Effector memory CD4-positive, alpha-beta T cell (primary cell): ENCODE measurements at places on chromosomes 5 and 9.

DNA sequence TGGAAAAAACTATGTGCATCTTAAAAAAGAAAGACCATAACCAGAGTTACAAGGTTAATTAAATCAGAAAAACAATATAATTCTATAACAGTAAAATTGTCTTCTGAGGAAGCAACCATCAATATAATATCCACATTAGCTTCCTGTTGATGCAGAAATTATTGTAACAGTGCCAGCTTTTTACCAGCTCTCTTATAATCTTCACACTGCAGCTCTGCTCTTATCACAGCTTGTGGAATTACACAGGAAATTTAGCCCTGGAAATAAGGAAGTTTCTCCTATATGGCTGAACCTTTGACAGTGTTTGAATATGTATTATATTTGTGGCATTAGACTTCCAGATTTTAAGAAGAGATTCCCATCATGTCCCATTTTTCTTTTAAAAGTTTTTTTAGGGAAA, 49.1 kb upstream of the TEK start:
- peaks cover 4% of the 10 kb centered on the region for H3K36me3 ChIP-seq
- no peak for DNase-seq
- H3K4me3 ChIP-seq, result no peak overlapping the region
- H3K27me3 ChIP-seq, result no peaks in the 10 kb centered on the region
- H3K4me1 ChIP-seq, result no peaks in the 10 kb centered on the region

DNA sequence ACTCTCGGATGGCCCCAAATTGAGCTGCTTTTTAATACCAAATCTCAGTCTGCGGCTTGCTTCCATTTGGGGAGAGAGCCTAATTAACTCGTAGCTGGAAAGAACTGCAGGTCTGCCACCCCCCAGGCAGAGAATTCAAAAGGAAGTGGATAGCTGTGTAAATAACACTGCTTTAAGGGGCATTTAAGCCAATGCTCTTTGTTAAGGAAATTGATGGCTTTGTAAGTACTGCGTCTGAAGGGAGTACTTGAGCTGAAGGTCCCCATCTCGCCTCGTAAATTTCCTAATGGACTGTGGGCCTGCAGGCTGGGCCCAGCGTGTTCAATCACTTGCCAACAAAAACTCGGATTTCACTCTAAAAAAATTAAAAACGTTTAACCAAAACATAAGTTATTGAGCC, 132.7 kb downstream of the PAPPA start:
- DNase-seq, result no peak
- no peaks in the 10 kb centered on the region for H3K27me3 ChIP-seq
- no peak overlapping the region for H3K4me3 ChIP-seq
- H3K36me3 ChIP-seq, result no peaks in the 10 kb centered on the region
- no peaks in the 10 kb centered on the region for H3K4me1 ChIP-seq

GRCh38 chr5:119022017-119022745, 33.8 kb upstream of the DTWD2 start:
- no peaks in the 10 kb centered on the region for H3K4me1 ChIP-seq
- DNase-seq, result no peak
- H3K4me3 ChIP-seq, result no peak overlapping the region
- H3K36me3 ChIP-seq, result no peaks in the 10 kb centered on the region
- no peak overlapping the region for H3K27ac ChIP-seq

DNA sequence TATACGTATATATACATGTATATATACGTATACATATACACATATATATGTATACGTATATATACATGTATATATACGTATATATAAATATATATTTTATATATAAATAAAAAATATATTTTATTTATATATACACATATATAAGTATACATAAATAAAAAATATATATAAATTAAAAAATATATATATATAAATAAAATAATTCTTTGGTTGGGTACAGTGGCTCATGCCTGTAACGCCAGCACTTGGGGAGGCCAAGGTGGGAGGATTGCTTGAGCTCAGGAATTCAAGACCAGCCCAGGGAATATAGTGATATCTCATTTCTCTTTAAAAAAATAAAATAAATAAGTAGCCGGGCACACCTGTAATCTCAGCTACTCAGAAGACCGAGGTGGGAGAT, 155.0 kb downstream of the CDC42SE2 start:
- no peak for DNase-seq
- H3K27ac ChIP-seq, result no peak overlapping the region
- H3K4me3 ChIP-seq, result no peak overlapping the region
- peaks cover 10% of the 10 kb centered on the region for H3K4me1 ChIP-seq
- H3K36me3 ChIP-seq, result peaks cover 6% of the 10 kb centered on the region
- no peaks in the 10 kb centered on the region for H3K27me3 ChIP-seq

DNA sequence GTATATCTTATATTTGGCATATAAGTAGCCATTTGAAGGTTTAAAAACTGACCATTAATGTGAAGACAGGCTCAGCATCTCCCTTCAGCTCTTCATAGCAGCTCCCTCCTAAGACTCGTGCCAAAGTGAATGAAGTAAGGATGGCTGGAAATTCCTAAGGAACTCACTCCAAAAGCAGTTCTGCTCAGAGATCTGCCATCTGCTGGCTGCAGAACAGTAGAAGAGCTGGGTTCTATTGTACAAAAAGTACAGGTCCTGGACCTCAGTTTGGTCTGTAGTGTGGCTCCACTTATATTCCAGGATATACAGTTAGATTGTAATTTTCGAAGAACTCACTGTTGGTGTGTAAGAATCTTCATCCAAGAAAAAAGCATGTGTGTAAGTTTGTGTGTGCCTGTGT, 104.9 kb upstream of the RUSC2 start:
- no peaks in the 10 kb centered on the region for H3K36me3 ChIP-seq
- no peak for DNase-seq
- H3K4me3 ChIP-seq, result no peak overlapping the region
- no peaks in the 10 kb centered on the region for H3K4me1 ChIP-seq
- H3K27me3 ChIP-seq, result peaks cover 5% of the 10 kb centered on the region

- no peaks in the 10 kb centered on the region for H3K36me3 ChIP-seq
- no peaks in the 10 kb centered on the region for H3K27me3 ChIP-seq
- H3K27ac ChIP-seq, result no peak overlapping the region
- no peaks in the 10 kb centered on the region for H3K4me1 ChIP-seq
Measured at GRCh38 chr9:31248156-31248555, 1136.3 kb upstream of the ACO1 start.

DNA sequence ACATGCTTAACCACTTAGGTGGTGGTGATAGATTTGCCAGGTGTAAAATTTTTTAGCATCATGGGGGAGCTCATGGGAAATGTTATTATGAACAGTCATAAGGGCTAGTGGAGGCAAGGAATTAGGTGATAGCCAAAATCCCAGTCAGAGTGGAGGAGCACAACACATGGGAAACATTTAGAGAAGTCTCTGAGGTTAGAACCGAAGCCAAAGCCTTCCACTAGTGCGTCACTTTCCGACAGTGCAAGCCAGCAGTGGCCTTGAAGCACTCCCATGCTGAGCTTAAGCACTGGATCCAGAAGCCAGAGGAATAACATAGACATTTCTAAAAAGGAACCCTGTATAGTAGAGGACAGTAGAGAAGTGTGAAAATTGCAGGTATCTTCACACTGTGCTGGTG, 101.5 kb upstream of the SNX2 start:
- H3K4me1 ChIP-seq, result no peaks in the 10 kb centered on the region
- no peak overlapping the region for H3K4me3 ChIP-seq
- no peak overlapping the region for H3K27ac ChIP-seq
- H3K36me3 ChIP-seq, result no peaks in the 10 kb centered on the region
- no peak for DNase-seq

GRCh38 chr5:171478946-171479775, 59.7 kb downstream of the FGF18 start:
- no peak overlapping the region for H3K4me3 ChIP-seq
- H3K27ac ChIP-seq, result no peak overlapping the region
- H3K27me3 ChIP-seq, result no peaks in the 10 kb centered on the region
- no peaks in the 10 kb centered on the region for H3K36me3 ChIP-seq
- peaks cover 11% of the 10 kb centered on the region for H3K4me1 ChIP-seq
- no peak for DNase-seq

GRCh38 chr5:175060257-175060656, 335.9 kb downstream of the MSX2 start:
- H3K4me3 ChIP-seq, result peak overlapping the region; percentile 40
- no peak overlapping the region for H3K27ac ChIP-seq
- no peaks in the 10 kb centered on the region for H3K4me1 ChIP-seq
- no peaks in the 10 kb centered on the region for H3K27me3 ChIP-seq
- DNase-seq, result no peak

DNA sequence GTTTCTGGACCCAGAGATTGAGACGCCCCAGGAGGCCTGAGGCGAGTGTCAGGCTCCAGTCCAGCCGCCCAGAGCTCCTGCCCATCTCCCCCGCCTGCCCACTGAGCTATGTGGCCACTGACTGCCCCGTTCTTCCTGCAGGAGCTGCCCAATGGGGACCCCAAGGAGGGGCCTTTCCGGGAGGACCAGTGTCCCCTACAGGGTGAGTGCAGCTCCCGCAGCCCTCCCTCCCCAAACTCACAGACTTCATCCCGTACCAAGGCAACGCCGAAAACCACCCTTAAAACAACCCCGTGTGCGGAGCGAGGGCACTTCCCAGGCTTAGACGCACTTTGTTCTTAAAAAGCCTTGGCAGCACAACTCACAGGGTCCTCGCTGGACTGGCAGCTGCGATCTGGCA, 23.4 kb downstream of the NKD2 start:
- H3K27ac ChIP-seq, result no peak overlapping the region
- no peaks in the 10 kb centered on the region for H3K27me3 ChIP-seq
- DNase-seq, result no peak
- no peak overlapping the region for H3K4me3 ChIP-seq
- no peaks in the 10 kb centered on the region for H3K36me3 ChIP-seq

DNA sequence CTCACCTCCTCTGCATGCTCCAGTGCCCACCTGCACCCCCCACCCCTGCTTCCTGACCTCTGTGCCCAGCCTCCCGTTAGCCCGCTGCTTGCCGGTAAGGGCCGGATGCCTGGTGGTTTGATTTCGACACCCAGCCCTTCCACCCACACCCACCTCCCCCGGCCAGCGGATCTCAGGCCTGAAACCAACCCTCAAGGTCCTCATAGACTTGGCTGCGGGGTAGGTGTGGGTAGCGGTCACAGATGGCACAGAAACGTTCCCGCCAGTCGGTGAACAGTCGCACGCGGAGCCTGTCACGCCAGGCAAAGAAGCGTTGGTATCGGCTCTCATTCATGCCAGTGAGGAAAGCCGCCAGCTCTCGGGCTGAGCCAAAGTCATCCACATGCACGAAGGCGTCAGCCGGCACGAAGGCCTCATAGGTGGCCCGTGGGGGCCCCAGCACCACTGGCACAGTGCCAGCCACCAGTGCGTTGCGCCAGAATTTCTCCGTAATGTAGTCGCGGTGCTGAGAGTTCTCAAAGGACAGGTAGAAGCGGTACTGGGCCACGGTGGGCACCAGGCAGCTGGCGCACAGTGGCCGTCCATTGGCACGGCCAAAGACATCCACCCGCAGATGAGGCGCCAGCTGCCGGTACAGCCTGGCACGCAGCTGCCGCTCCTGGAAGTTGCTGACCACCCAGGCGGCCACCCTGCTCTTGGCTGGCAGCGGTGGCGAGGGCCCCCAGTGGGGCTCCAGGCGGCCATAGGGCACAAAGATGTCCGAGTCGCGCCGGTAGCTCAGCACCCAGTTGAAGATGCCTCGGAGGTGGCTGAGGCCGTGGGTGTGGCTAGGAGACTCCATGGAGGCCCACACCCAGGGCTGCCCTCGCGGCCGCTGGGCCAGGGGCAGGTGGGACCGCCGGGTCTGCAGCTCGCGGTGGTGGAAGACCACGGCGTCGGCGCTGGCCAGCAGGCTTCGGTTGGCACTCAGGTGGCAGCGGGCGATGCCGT, 1.1 kb downstream of the FUT7 start:
- no peaks in the 10 kb centered on the region for H3K36me3 ChIP-seq
- H3K27ac ChIP-seq, result peak overlapping the region; percentile 61
- H3K4me1 ChIP-seq, result peaks cover 70% of the 10 kb centered on the region
- no peak for DNase-seq

- H3K4me1 ChIP-seq, result no peaks in the 10 kb centered on the region
- H3K36me3 ChIP-seq, result no peaks in the 10 kb centered on the region
- no peaks in the 10 kb centered on the region for H3K27me3 ChIP-seq
- no peak overlapping the region for H3K4me3 ChIP-seq
- no peak overlapping the region for H3K27ac ChIP-seq
- DNase-seq, result no peak
Measured at GRCh38 chr9:88503845-88504764, 30.9 kb upstream of the NXNL2 start.

GRCh38 chr5:142097681-142098080, 10.9 kb upstream of the NDFIP1 start:
- no peaks in the 10 kb centered on the region for H3K36me3 ChIP-seq
- DNase-seq, result no peak
- no peaks in the 10 kb centered on the region for H3K27me3 ChIP-seq
- H3K27ac ChIP-seq, result no peak overlapping the region
- H3K4me3 ChIP-seq, result no peak overlapping the region

GRCh38 chr5:77560677-77561263, 68.7 kb upstream of the WDR41 start:
- no peak overlapping the region for H3K4me3 ChIP-seq
- no peaks in the 10 kb centered on the region for H3K4me1 ChIP-seq
- H3K27ac ChIP-seq, result no peak overlapping the region
- no peaks in the 10 kb centered on the region for H3K36me3 ChIP-seq
- H3K27me3 ChIP-seq, result no peaks in the 10 kb centered on the region

DNA sequence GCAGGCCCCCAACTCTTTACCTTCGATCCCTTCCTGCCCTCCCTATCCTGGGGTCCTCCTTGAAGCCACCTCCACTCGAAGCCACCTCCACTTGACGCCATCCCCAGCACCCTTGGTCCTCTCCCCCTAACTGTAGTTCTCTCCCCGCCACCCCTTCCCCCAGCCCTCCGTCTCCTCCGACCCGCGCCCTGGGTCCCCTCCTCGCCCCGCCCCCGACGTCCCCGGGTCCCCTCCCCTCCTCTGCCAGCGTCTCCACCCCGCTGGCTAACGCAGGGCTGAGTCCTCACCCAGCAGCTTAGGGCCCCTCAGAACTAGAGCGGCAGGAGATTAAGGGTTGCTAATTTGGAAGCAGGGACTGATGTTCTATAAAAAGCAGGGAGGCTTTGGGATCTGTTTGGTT, 30.6 kb upstream of the ANKRD33B start:
- no peak overlapping the region for H3K27ac ChIP-seq
- no peaks in the 10 kb centered on the region for H3K36me3 ChIP-seq
- no peak for DNase-seq
- no peak overlapping the region for H3K4me3 ChIP-seq
